ENCODE measurements at places on chromosomes 5 and 9.

GRCh38 chr5:24364711-24365110, 280.1 kb downstream of the CDH10 start:
- DNase-seq = no peak

GRCh38 chr5:178320281-178320855, 87.8 kb upstream of the PHYKPL start:
- DNase-seq = no peak

DNA sequence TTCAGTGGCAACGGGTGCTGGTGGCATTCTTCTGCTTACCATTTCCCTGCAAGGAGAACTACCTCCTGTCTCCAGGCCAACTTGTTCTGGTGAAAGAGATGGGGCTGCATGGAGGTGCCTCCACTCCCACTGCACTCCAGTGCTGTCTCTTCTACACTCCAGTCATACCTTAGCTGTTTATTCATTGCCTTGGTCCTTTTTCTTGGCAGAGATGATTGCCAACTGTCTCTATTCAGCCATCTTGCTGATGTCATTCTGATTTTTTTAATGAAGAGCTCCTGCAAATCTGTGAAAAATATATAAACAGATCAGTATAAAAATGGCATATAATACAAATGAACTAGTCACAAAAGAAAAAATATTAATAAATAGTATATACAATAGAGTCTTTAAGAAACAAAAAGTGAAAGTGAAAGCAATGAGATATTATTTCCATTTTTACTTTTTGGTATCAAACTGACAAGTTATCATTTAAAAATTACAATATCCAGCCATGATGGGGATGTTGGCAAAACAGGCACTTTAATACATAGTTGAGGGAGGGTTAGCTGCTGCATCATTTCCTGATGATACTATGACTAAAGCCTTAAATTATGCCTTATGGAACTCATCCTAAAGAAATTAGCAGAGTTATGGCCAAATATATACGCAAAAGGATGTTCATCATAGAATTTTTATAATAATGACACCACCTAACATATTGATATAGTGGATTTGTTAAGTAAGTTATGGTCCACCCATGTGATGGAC, 109.4 kb downstream of the CARTPT start:
- DNase-seq = no peak

DNA sequence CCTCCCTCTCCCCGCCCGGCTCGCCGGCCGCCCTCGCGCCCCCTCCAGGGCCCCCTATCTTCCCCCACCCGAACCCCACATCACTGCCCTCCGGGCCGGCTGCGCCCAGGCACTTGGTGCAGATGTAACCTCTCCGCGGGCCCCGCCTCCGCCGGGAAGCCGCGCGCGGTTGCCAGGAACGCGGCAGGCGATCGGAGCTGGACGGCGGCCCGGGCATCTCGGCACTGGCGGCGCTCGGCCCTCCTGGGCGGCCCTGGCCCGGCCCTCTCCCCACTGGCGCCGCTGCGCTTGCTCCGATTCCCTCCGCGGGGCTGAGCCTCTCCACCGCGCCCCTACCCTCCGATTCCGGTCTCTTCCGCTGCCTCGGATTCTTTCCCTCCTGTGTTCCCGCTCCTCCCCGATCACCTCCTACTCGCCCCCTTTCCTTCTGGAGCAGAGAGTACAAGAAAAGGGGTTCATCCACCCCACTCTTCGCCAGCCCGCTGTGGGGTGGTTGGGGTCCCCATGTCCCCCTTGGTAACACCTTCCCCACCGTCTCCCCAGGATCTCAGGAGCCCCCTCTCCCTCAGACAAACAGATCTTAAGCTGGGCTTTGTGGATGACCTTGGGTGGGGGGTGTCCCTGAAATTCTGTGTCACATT, 70.6 kb downstream of the C9orf50 start:
- DNase-seq = peak; percentile 83

GRCh38 chr9:111005746-111006470, 32.4 kb downstream of the LPAR1 start:
- DNase-seq = no peak

DNA sequence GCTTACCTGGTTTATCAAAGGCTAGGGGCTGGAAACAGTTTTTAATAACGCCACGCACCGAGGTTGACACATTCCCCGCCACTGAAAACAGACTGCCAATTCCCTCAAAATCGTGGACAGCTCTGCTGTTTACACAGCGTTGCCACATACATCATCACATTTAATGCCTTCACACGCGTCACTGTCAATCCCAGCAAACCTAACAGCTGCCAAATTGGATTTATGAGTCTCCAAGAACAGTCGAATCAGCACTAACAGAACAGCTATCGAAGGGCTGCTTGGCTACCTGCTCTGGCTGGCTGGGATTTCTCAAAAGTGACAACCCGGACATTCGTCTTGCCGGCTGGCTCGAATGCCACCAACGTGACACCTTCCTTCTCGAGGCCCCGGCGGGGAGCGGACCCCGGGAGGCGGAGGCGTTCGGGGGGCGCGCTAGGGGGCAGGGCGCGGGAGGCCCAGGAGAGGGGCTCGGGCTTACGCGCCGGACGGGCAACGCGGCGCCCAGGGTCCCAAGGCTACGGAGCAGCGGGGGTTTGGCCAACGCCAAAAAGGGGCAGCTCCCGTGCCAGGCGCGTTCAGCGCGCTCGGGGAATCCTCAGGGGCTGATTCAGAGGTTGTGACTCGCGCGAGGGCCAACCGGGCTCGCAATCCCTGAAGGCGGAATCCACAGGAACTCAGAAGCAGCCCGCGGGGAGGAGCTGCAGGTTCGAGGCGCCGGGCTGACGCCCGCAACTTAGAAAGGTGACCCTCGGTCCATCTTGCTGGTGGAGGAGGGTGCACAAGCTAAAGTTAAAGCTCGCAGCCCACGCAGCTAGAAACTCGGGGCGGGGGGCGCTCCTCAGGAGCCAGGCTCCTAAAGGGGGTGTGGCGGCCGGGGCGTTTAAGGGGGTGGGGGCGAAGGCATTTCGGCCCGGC, 1.2 kb downstream of the CDC14B start:
- DNase-seq = peak; percentile 78

GRCh38 chr5:16737209-16737608, 120.4 kb upstream of the RETREG1 start:
- peak; percentile 68 for DNase-seq

GRCh38 chr5:118902656-118903438, 85.5 kb downstream of the DTWD2 start:
- no peak for DNase-seq

GRCh38 chr9:86876621-86877196, 70.6 kb downstream of the GAS1 start:
- DNase-seq = no peak

- DNase-seq = no peak
These were observed 300.9 kb downstream of the NTRK2 start for GRCh38 chr9:84970432-84970831.

DNA sequence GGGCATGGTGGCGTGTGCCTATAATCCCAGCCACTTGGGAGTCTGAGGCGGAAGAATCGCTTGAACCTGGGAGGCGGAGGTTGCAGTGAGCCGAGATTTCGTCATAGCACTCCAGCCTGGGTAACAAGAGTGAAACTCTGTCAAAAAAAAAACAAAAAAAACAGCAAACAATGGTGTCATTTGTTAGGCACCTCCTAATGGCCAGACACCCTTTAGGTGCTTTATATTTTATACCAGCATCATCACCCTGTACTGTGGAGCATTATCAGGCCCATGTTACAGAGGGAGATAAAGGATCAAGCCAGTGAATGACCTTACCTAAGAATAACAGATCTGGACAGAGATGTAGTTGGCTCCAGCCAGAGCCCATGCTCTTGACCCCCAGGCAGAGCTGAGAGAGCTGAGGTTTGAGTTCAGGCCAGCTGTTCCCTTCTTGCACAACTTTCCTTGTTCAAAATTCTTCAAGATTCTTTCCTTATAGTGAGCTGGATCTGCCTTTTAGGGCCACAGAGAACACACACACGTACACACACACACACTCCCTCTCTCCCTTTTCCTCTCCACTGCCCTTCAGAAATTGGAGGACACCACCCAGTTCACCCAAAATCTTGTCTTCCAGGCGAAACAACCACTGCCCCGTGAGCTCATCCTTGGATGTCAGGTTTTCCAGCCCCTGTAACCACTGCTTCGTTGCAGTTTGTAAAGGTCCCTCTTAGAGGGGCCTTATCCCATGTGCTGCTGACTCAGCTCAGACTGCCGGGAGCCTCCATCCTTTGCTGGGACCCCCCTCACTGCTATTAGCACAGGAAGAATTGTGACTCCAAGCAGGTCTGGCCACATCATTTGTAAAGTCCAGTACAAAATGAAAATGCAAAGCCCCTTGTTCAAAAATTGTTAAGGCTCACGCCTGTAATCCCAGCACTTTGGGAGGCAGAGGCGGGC, 10.4 kb upstream of the PTGES start:
- no peak for DNase-seq

DNA sequence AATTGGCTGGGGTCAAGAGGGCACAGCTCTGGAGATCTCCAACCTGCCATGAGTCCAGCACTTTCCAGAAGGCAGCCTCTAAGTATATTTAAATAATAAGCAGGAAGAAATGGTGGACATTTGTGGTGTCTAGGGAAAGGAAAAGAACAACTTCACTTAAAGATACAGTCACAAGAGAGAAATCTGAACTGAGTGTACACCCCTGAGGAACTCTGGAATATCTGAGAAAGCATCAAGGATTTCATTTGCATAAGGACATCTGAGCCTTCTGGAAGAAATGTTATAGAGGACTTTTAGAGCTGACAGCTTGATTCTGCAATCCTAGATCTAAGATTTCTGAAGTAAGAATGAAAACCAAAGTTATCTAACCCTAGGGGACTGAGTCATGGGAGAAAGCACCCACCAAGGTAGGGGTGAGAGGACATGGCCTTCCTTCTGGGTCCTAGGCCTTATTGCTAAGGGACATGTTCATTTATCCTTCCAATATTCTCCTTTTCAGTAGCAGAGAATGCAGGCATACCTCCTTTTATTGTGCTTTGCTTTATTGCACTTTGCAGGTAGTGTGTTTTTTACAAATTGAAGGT, 253.4 kb upstream of the SLC24A2 start:
- DNase-seq = no peak

DNA sequence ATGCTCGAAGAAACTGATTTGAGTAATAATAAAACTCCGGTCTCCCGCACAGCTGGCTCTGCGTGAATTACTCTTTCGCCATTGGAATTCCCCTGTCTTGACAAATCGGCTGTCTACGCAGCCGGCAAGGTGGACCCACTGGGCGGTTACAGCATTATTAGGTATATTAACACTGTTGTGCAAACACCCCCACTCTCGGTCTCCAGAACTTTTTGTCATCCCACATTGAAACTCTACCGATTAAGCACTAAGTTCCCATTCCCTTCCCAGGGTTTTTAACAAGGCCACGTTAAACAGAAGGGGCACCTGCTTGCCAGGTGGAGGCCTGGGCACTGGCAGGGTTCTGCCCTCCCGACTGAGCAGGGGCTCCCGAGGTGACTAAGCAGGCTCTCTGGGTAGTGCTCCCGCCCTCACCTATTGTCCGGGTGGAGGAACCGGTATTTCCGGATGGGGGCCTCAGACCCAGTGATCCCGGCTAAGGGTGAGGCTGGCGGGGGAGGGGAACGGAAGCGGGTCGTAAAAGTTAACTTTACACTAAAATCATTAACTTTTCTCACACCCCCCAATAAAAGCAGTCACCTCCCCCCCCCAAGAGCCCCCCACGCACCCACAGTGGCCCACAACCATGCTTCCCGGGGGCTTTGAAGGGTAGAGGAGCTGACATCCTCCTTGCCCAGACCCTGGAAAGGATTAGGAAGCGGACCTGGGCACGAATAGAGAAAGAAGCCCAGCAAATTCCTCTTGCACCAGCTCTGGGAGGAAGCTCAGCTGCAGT, 53.5 kb upstream of the TJP2 start:
- DNase-seq = no peak

GRCh38 chr5:172749881-172750633, 20.9 kb downstream of the DUSP1 start:
- no peak for DNase-seq

DNA sequence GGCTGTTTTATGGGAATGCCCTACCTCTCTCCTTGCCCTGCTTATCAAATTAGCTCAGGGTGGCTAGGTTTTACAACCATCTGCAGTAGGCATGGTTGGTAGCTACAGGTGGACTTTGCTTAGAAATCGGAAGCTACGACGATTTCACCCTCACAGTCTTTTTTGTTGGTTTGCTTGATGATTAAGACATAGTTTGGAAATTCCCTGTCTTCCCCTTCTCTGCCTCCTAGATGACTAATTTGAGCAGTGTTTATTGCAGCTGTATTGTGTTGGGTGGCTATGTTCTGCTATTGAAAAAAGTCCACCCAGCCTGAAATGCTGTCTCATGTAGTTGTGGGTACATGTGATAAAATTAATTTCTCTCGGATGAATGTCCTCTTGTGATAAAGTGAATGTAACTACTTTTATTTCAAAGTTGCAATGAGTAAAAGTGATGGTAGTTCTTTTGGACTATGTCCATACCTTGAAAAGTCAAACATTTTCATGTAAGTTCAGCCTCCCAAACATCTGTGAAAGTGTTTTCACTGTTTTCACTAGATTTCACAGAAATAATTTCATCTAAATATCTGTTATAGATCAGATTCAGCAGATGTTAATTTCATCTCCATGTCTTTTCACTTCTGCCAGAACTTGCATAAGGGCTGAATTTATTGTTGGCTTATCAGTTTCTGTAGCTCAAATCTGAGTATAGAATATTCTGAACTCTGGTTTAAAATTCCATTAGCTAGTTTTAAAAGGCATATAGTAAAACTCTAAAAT, 37.3 kb upstream of the FYB1 start:
- DNase-seq = no peak

- DNase-seq = peak; percentile 52
These were observed 50.6 kb downstream of the SIL1 start for GRCh38 chr5:139147483-139148087.

DNA sequence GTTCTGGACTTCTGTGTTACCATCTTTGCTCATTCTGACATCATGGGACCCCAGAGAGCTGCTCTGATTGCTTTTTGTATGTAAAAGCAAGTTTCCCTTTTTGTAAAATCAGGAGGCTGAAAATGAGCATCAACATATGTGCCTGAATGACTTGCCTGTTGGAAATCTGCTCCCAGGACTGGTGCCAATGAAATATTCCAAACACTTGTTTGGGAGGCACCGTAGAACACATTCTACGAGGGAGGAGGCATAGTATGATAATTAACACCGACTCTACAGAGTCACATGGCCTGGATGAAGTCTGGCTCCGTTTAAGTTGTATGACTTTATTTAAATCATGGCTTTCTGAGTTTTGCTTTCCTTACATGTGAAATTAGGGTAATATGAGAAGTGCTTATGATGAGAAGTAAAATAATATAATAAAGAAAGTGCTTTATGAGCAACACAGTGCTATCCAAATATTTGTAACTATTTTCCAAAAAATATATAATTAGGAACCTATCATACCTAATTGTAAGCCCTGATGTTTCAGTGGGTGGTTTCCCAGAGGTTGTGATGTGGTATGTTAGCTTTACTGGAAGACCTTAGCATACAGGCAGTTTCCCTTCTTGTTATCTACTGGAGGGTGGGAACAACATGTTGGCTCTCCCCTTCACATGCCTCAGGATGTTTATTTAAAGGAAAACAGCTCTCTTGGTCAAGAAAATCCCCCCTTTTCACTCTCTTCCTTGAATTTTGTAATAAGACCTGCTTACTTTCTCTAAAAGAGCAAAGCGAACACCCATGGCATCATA, 238.1 kb downstream of the FBXL7 start:
- DNase-seq = no peak

All from brain (organoid and tissue), 16 donors.